ENCODE measurements at places on chromosomes 2 and 18.
A peak's percentile ranks its signal among the peaks of the same experiment; 100 is the strongest.

- DNase-seq = no peak
These were observed 172.5 kb downstream of the MAIP1 start for GRCh38 chr2:200127848-200128247.

DNA sequence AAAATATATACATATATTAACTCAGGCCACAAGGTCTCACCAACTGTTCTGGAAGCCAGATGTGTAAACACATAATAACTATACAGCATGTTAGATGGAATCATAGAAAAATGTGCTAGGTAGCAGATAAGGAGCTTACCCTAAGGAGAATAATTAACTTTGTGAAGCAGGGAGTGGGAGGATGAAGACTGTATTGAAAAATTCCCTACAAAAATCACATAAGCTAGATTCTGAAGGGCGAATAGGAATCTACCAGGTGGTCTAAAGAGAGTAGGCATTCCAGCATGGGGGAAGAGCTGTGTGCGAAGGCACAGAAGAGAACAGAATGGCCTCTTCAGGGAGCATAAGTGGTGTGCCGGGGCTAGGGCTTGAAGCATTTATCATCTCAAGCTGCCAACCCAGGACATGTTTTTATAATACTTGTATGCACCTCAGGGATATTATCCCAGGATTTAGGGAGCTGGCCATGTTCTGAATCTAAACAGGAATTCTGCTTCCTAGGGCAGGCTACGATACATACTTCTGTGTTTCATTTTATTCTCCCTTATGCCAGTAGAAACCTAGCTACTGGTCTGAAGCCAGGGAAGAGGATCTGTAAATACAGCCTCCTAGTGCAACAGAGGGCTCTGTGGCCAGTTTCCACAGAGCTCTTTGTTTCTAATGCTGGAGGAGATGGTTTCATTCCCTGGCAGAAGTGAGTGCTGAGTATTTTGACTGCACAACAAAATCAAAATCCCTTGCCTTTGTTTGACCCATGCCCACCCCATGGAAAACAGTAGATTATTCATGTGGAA, 56.7 kb downstream of the NEMP2 start:
- DNase-seq = no peak

- DNase-seq = no peak
These were observed 11.0 kb upstream of the UBE2F start for GRCh38 chr2:237955640-237956401.

DNA sequence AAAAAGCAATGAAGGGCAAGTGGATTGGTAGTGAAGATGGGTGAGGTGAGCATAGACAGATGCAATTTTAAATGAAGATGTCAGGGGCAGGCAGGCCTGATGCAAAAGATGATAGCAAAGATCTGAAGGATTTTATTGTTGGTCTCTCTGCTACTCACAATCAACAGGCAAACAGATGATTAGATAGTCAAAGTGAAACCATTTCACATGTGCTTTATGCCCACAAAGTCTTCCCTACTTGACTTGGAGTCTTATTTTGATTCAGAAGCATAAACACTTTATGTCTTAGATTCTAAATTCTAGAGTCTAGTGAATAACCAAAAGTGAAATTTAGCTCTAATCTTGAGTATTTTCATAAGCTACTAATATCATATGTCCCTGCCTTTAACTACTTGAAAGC, 153.8 kb upstream of the HNRNPA3 start:
- no peak for DNase-seq

DNA sequence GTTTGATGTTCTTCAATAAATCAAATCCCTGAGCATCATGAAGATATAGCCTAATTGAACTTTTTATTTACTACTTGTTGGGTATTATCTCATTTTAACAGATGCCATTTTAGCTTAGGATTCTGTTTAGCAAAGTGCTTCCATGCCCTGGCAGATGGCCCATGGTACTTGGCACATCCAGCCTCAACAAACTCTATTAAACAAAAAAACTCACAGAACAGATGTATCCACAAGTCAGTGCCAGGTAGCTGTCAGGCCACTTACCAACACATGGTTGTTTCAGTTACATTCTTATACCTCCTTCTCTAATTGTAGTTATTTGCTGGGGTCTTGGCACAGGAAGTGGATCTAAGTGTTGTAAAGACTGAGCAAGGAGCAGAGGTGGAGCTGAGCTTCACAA, 29.6 kb downstream of the GAD1 start:
- no peak for DNase-seq

DNA sequence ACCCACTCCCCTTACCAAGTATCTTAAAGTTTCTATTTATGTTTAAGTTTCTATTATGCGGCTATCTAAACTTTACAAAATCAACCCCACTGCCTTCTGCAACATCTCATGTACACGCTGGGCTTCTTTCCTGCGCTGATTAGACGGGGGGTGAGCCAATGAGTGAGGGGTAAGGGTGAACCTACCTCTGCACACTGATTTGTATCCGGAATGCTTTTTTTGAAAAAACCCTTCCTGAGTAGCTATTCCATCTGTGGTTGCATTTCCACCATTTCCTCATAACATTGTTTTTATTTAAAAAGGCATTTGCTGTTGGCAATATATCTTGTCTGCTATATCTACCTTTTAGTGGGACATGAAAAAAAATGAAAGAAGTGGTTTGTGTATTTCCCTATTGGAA, 6.3 kb downstream of the ALPG start:
- DNase-seq = no peak

DNA sequence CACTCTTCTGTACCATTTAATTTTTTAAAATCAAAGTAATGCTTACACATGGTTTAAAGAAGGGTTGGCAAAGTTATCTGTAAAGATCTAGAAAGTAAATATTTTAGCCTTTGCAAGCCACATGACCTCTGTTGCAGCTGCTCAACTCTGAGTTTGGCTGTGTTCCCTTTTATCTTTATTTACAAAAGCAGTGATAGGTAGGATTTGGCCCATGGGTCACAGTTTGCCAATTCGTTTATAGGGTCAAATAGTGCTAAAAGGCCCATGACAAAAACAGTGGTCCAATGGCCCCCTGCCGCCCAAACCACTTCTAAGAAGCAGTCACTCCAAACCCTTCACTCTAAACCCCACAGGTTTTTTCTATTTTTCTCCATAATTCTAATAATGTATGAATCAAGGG, 124.8 kb downstream of the PARD3B start:
- no peak for DNase-seq

- no peak for DNase-seq
These were observed 7.4 kb upstream of the FZD5 start for GRCh38 chr2:207777124-207777523.

DNA sequence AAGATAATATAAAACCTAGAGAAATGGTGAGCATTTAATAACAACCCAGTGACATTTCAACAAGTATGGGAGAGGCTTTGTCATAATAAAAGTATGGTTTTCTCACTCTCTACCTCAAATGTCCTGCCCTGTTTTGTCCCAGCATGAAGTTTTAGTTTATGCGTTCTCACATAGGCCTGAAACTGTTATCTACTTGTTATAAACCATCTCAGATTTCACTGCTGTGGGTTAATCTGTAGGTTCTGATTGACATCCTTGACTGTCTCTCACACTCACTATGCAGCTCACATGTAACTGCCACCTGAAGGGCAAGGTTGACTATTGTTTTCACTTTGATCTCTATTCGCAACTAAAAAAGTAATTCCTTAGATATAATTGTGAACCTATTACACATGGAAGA, 44.9 kb downstream of the ZEB2 start:
- DNase-seq = no peak

- no peak for DNase-seq
These were observed 140.2 kb upstream of the BCL2L11 start for GRCh38 chr2:110980339-110981062.

DNA sequence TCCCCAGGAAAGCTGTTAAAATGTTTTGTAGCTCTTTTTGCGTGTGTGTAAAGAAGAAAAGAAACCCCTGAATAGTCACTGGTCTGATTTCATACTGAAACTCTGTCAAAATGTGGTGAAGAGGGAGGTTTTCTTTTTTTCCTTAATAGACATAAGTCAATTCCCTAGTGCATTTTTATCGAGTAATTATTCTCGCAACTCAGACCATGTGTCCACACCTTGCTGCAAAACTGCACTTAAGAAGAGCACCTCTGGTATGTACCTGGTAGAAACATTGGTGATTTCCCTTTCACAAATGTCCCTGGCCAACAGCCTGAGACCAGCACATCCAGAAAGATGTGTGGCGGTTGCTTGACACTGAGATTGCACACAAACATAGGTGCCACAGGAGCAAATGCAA, 159.9 kb downstream of the ZNF521 start:
- no peak for DNase-seq

DNA sequence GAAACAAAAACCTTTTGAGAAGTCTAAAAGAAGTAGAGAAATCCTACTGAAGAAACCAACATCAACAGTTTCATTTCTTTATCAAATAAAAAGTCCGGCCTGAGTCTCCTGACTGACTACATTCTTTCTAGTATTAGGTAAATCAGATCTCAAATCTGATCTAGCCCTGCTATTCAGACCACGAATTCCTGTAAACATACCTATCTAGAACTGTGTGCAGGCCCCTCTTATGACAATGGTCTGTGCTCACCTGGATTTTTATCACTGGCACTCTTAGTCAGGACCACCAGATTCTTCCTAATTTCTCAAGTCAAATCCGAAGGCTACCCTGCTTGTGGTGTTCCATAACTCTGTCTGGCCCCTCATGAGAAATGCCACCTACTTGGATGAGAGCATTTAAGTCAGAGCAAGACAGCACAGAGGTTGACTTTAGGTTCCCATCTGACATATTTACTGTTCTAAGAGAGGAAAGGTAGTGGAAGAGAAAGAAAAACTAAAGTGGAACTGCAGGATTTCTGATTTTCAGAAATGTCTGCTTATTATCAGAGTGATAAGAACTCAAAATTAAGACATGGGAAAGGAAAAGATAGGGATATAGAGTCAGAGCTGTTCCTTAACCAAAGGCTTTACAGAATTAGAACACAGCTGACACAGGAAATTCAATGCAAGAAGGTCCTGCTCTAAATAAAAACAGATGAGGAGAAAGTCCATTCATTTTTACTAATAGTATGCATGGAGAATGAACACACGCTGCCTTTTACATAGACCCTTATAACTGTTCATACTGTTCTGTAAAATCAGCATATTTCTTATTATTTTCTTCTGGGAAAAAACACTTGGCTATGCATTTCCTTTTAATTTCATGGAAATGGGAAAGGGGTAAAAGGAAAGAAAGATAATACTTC, 56.5 kb downstream of the SLC8A1 start:
- DNase-seq = no peak

GRCh38 chr2:44772669-44773378, 168.7 kb upstream of the SIX3 start:
- DNase-seq = peak; percentile 19

DNA sequence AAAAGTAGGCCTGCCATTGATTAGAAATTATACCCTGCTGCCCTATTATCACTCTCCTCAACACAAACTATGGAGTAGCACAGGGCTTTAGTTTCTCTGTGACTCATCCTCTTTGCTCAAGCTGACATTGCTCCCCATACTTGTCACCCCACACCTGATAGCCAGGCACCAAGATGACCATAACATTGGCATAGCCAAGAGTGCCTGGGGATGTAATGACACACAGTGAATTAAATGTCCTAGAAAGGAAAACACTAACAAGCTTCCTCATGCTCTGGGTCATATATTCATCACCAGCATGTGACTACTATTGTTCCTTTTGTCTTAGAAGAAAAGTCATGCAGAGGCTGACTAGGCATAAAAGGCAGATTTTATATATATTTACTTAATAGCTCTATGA, 137.8 kb upstream of the RND3 start:
- no peak for DNase-seq

DNA sequence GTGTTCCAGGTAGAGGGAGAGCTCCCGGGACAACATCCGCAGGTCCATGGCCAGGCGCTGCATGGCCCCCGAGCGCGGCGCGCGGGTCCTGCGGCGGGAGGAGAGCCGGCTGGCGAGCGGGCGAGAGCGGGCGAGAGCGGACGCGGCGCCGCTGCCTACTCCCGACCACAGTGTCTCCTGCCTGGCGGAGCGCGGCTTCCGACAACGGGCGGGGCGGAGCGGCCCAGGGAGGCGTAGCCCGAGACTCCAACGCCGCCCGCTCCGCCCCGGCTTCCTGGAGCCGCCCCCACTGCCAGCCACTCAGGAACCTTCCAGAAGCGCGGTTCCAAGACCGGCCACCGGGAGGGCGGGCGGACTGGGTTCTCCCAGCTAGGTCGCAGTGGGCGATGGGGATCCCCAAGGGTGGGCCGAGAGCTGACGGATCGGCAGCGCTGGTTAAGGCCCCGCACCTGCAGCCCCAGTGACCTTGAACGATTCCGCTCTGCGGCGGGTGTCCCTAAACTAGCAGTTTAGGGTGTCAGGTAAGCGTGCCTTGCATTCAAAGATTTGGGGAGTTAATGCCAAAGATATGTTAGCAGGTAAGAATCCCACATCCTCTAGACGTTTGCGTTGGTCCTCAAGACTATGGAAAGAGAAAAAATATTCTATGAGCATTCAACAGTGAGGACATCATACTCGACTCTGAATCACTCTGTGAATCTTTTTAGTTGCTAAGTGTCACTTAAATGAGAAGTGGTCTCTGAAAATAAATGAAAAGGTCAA, at the start of gene ABHD3:
TSS of gene ABHD3 (minus strand) at position 172 of the 762 bp plus-strand sequence. CDS start at position 63, 109 bp downstream.
- peak; percentile 71 for DNase-seq

Measured in NCI-H526 treated with DMSO at 0.1 percent for 48 hours (cell line).